MCF 10A (cell line): ENCODE measurements at places on chromosomes 1 and 21.

- DNase-seq: no peak
Observed at GRCh38 chr1:114342376-114342775, 168.6 kb downstream of the TRIM33 start.

DNA sequence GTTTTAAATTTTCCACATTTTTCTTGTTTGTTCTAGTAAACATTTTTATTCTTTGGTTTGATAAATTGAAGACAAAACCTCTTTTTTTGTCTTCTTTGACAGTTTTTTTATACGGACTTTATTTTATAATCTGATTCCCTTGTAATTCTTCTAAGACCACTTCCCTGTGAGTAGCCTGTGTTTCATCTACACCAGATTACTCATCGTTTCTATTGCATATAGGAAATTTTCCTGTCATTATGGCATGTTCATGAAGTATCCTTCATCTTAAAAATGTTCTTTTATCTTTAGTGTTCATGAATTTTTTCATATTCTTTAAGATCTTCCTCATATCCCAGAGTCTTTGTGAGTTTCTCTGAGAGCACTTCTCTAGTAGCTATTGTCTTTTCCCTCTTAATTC, 109.8 kb downstream of the USP25 start:
- DNase-seq: no peak

- no peak for DNase-seq
Observed at GRCh38 chr21:38988509-38989378, 183.0 kb downstream of the ETS2 start.

DNA sequence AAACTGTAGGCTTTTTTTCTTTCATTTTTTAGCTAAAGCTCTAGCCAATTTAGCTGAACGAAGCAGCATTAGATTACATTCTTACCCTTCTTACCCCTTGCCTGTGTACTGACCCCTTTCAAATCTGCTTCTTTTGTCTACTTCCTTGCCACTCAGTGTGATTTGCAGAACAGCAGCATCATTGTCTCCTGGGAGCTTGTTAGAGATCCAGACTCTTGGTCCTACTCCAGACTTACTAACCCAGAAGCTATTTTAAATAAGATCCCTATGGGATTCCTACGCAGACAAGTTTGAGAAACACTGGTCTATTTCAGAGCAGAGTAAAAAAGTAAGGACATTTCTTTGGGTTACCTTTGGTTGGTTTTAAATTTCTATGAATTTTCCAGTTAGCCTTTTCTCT, 13.8 kb downstream of the LRRC39 start:
- DNase-seq: no peak

DNA sequence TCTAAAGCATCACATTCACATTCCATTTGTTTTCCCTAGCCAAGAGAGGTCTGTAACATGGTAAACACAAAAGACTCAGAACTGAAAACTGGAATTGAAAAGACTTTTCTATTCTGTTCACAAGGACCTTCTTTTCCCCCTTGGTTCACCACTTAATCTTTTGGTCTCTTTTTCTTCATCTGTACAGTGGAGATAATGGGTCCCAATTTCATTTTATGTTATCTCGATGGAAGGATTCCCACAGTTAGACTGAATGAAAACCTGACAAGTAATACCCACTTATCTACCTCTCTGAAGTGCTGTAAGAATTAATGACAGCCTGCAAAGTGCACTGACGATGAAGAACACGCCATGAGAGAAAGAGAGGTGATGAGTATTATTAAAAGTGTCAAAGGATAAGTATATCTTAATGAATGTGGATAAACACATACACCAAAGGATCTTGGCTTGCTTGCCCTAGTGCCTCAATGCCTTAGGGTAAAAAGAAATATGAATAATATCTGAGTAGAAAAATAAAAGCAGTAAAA, 71.5 kb downstream of the CYYR1 start:
- DNase-seq: no peak

GRCh38 chr1:161805399-161806197, 39.5 kb downstream of the ATF6 start:
- no peak for DNase-seq

DNA sequence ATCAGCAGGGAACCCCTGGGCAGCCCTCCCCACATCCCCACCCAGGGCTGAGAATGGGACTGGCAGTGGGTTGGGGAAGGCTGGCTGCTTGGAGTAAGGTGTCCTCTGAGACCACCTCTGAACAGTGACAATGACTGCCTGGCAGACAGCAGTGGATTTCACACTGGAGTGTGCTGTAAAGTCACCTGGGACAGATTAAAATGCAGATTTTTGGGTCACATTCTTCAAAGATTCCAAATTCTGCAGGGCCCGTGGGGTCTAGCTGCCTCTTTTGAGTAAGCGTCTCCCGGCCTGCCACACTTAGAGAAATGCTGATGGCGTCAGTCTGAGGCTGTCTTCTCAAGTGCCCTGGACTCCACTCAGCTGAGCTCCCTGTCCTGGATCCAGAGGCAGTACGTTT, 164.5 kb downstream of the GRIK3 start:
- DNase-seq: no peak

- DNase-seq: no peak
Observed at GRCh38 chr1:184385865-184386311, 941 bp upstream of the C1orf21 start.

DNA sequence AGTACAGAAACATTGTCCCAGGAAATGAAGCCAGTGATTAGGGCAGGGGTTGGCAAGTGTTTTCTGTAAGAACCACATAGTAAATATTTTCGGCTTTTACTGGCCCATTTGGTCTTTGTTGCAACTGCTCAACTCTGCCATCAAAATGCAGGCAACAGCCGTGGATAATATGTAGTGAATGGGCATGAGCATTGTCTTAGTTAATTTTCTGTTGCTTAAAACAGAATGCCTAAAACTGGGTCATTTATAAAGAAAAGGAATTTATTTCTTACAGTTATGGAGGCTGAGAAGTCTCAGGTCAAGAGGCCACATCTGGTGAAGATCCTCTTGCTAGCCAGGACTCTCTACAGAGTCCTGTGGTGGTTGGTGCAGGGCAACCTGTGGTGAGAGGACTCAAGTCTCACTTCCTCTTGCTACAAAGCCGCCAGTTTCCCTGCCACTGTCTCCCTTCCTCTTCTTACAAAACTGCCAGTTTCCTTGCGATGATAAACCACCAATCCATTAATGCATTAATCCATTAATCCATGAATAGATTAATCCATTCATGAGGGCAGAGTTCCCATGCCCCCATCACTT, 166.4 kb downstream of the PSMG1 start:
- DNase-seq: no peak

DNA sequence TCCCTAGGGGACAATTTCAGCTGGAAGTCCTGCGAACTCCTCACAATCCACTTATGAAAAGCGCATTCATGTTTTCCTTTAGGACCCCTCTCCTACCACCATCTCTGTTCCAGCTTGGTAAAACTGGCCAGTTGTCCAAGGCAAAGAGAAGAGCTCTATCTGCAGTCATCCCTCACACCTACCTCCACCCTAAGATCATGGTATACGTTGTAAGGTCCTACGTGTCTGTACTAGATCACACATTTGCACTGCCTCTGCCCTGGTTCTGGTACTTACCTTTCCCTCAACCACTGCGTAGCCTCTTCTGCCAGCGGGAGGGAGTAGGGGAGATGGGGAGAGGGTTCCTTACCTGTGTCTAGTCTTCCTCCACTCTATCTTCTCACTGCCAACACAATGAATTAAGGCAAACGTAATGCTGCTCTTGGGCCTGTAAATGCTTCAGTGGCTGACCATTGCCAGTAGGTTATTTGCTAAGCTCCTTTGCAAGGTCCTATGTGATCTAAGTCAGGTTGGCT, 739 bp upstream of the NUP133 start:
- no peak for DNase-seq

DNA sequence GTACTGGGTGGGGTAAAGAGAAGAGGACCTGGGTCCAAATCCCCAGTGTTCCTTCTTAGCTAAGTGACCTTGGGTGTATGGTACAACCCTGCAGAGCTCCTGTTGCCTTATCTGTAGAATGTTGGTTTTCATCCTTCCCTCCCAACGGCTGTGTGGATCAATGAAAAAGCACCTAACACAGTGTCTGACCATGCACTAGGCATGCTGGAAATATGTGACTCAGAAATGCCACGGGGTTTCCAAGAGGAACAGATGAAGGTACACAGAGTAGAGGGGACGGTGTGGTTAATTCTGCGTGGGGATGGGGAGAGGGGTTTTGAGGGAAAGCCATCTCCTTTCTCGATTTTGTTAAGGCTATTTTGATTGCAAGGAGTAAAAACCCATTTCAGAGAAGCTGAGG, 8.6 kb downstream of the NIPAL3 start:
- no peak for DNase-seq

DNA sequence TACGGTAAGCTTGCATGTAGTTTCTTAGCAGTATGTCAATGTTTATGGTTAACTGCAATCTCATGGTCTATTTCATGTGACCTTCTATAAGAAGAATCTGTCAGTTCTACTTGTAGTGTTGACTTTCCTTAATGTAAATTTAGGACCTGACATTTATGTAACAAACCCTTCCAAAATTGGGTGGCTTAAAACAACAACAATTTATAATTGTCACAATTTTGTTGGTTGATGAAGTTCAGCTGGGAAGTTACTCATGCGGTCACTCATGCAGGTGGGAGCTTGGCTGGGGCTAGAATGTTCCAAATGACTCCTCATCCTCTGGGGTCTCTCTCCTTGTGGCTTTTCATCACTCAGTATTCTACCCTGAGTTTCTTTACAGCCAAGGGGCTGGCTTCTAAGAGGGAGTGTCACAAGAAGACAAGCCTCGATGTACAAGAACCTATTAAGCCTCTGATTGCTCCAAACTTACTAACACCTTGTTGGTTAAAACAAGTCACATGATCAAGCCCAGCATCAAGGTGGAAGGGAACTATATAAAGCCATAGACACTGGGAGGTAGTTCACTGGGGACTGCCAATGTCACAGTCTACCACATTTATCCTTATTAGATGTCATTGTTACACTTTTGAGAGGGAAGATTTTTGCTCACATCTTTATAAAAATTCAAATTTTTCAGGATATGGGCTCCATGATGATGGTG, 23.9 kb downstream of the CCN1 start:
- DNase-seq: no peak

- DNase-seq: peak; percentile 41
Observed at GRCh38 chr1:224623743-224624333, 7.7 kb downstream of the CNIH3 start.

DNA sequence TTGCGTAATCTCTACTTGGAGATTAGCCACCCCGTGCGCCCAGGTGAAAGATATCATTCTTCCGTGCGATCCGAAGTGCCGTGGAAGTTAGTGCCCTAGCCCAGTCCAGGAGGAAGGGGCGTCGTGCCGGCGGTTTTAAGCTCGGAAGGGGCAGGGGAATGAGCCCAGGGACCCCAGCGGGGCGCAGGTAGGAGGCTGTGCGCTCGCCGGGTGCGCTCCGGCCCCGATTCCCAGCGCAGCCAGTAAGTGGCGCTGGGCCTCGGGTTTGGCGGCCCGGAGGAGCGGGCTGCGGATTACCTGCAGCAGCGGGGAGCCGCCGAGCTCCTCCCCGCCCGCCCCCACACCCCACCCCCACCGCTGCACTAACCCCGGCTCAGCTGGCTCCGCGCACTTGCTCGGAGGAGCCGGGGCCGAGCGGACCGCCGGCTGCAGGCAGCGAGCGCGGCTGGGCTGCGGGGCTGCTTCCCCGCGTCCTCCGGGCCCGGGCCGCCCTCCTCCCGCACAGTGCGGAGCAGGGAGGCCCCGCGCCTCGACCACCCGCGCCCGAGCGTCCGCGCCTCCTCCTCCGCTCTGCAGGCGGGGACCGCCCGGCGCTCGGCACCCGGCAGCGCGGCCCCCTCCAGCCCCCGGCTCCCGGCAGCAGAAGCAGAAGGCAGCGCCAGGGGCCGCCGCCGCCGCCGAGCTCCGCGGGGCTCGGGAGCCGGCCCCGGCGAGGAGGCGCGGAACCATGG, at the start of gene RYR2:
Gene RYR2 (plus strand): TSS at position 390 of the 731 bp plus-strand sequence. CDS start 338 bp downstream, at position 728.
- no peak for DNase-seq

- DNase-seq: no peak
Observed at GRCh38 chr1:32471695-32472362, 7.0 kb downstream of the ZBTB8B start.

GRCh38 chr1:181222972-181223505, 134.5 kb downstream of the IER5 start:
- DNase-seq: no peak

GRCh38 chr1:43269627-43270375, at the start of gene TMEM125:
Gene TMEM125 (plus strand): TSS chr1:43269983. CDS start chr1:43272723, 2,740 bp downstream.
- DNase-seq: no peak

DNA sequence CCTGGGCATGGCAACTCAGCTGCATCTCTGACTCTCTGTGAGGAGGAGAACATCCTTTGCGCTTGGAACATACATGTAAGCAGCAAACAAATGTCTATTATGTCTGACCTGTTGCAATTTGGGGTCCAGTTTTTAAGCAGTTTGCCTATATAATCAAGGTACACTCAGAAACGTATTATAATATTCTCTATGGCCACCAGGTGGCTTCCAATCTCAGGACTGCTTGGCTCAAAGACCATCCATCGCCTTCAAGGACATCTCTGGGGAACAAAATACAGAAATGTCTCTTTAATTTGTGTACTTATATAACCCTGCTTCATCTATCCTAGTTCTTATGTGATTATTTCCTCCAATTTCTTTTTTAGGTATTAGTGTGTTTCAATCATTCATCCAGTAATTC, 227.2 kb downstream of the OLFM3 start:
- peak; percentile 40 for DNase-seq

DNA sequence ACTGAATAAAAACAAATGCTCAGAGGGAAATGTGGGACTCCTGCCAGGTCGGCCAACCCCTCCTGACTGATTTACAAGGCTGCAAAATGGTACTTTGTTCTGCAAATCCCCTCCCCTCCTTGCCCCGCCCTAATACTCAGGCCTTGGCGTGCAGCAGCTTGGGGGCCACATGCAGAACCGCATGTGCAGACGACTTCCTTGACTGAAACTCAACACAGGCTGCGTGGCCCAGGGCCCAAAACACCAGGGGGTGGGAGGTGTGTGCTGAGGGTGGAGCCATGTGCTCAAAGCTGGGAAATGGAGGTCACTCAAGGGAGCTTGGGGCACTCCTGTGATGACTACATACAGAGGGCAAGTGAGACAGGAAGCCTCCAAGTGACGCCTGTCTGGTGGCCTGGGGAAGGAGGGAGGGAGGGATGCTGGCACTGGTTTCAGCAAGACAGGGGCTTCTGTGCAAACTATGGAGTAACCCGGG, 87.2 kb downstream of the MRPL37 start:
- DNase-seq: peak; percentile 65

DNA sequence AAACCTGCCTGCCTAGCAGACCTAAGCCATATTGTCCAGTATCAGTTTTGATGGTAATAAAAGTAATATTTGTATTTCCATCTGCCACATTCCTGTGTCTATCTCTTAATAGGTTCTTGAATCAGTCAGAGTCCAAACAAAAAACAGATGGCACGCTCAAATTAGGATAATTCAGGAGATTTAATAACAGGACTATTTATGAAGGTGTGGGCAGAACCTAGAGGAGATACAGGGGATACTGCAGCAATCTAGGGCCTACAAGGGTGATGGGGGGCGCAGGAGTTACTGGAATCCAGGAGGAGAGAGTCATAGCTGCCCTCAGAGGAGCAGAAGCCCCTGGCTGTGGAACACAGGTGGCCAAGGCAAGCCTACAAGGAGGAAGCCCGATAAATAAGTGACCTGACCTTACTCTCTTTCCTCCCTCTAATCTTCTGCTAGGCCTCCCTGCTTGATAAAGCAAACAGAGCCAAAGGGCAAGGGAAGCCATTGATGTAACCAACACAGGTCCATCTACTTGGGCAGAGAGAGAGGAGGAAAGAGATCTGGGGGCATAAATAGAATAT, 11.9 kb upstream of the HYI start:
- DNase-seq: no peak

GRCh38 chr1:233097546-233097945, 147.1 kb downstream of the NTPCR start:
- DNase-seq: no peak
